NCI-H146 (cell line): ENCODE measurements at places on chromosomes 7 and 10.

DNA sequence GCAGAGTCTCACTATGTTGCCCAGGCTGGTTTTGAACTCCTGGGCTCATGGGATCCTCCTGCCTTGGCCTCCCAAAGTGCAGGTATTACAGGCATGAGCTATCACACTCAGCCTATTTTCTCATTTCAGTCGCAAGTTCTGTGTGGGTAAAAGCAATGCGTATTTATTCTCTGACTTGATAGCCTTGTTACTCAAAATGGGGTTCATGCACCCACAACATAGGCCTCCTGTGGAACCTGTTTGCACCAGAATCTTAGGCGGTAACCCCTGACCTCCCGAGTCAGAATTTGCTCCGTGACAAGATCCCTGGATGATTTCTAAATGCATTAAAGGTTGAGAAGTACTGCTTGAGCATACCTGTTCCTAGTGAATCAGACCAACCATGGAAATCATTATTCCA, 7.3 kb downstream of the IL2RA start:
- no peak for DNase-seq

DNA sequence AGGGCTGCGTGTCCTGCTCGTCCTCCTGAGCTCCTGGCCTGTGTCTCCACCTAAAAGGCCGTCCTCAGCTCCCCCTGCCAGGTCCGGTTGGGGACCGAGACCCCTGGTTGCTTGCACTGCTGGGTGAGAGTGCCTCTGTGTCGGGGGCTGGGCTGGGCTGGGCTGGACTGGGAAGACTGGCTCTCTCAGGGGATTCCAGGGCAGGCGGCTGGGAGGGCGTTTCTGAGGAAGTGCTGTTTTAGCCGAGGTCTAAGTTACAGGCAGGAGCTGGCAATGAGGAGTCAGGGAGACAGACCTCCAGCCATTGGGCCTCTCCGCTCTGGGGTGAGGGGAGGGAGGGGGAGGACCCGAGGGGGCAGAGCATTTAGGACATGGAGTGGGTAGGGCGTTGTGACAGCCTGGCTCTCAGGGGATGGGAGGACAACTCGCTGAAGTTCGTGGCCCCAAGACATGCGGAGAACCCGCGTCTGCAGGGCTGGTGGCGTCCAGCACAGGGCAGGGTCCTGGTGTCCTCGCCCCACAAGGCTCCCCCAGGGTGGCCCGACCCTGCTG, 20.9 kb downstream of the FOXK1 start:
- DNase-seq: no peak

GRCh38 chr10:5504146-5505072, 5.0 kb upstream of the CALML5 start:
- no peak for DNase-seq

DNA sequence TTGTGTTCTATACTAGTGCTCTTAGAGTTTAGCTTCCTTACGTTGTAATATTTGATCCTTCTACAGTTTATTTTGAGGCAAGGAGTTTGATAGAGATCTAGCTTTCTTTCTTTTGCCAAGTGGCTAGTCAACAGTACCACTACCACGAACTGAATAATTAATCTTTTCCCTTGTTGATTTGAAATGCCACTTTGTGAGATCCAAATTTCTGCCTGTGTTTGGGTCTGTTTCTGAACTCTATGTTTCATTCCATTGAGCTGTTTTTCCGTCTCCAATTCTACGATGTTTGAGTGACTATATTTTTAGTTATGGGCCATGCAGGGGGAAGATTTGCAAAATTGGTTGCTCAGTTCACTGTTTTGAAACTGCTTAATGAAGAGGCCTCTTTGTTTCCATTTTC, 134.7 kb downstream of the KIAA1217 start:
- no peak for DNase-seq

- no peak for DNase-seq
Measured at GRCh38 chr7:39637963-39638485, 14.7 kb downstream of the RALA start.

- DNase-seq: no peak
Measured at GRCh38 chr10:76336213-76336963, 905.0 kb downstream of the LRMDA start.

DNA sequence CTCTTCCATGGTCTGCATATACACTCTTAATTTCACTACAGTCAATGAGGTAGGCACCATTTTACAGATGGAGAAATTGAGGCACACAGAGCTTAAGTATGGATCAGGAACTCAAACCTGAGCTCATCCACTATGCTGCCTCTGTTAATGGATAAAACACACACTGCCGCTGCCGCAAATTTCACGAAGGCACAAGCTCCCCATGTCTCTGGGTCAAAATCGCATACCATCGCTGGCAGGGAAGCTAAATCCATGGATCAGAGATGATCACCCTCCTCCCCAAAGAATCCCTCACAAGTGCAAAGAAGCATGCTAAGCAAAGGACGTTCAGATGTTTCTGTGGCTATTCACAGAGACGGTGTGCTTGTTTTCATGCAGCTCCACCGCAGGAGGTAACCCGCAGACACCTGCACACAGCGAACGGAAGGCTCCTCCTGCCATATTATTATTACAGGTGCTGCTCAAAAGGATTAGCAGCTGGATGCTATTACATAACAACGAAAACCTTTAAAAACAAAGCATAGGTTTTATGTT, 109.3 kb downstream of the UBE2H start:
- peak; percentile 96 for DNase-seq

DNA sequence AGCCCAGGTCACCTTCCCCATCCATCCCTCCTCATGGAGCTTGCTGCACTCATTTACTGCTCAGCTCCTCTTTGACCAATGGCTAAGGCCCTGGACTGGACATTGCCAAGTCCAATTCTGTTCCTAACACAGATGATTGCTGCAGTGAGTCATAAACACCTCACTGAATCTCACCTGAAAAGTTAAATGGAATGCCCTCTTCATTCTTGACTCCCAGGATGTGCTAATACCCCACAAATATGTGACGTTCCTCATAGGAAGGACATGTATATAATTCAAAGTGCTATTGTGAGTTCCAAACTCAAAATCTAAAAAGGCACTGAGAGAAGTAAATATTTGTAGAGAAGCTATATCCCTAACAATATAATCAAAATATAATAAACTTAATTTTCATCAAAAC, 73.5 kb upstream of the DLX6 start:
- no peak for DNase-seq

- no peak for DNase-seq
Measured at GRCh38 chr7:25037325-25037724, 57.3 kb upstream of the OSBPL3 start.

GRCh38 chr7:117251687-117252086, 71.2 kb downstream of the WNT2 start:
- no peak for DNase-seq
